CD4-positive, alpha-beta T cell treated with Interleukin-15 for 1 hour (primary cell): ENCODE measurements at places on chromosomes 3 and 15.
A peak's percentile ranks its signal among the peaks of the same experiment; 100 is the strongest.

DNA sequence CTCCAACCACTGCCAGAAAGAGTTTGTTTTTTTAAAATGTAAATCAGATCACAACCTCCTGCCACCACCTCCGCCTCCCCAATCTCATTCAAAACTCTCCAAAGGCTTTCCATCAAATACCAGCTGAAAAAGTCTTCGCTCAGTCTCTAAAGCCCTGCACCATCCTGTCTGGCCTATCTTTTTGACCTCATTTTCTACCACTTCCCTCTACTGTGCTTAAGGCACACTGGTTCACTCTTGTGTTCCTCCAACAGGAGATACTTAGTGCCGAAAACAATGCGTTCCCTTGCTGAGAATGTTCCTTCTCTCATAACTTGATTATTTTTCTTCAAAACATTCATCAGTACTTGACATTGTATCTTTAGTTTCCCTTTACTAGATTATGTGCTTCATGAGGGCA is 3.5 kb downstream of the BTBD1 start:
- DNase-seq, result no peak

- no peak for DNase-seq
Measured at GRCh38 chr3:1197051-1197450, 104.2 kb downstream of the CNTN6 start.

DNA sequence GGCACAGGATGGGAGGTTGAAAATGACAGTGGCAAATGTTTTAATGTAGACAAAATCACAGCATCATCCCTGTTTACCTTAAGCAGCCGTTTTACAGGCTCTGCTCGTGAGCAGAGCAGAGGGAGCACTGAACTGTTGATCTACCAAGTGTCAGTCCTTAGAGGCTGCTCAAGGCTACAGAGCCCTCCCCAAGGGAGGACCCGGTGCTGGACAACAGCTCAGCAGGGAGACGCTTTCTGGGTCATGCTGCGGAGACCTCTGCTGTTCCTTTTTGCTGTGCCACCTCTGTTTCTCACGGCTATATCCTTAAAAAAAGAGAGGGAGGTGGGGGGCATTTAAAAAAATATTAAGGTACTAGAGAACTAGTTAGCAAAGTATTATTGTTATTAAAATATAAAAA is 400.2 kb downstream of the GABRB3 start:
- no peak for DNase-seq

DNA sequence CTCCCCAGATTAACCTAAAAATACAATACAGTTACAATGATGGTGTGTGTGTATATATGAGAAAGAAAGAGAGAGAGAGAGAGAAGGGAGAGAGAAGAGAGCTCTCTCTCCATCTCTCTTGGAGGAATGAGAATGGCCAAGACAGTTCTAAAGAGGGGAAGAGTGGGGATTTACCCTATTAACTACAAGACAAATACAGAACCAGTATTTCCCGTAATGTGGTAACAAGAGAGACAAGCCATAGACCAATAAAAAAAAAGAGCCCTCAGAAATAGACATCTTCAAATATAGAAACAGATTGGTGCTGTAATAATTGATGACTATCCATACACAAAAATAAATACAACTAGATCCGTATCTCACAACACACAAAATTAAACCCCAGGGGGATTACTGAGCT is 87.0 kb downstream of the NSMCE3 start:
- DNase-seq, result no peak

GRCh38 chr3:88041005-88041404 is 17.8 kb downstream of the CGGBP1 start:
- DNase-seq, result no peak

DNA sequence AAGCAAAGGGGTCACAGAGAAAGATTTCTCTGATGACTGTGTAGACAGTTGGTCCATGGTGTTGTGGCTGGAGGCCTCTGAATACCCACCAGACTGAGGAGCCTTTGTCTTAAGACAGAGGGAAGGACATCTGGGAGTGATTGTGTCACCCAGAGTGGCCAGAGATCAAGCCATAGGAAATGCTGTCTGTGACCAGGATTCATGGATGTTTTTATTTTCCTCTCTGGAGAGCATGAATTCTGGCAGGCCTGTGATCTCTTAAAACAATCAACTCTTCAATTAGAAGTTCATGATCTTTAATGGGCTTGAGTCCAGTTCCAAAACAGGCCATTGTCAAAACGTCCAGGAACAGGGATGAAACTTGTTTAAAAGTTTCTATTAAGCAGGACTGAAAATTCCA is 198.9 kb upstream of the CTDSPL start:
- DNase-seq, result no peak

- DNase-seq, result no peak
Measured at GRCh38 chr3:142940472-142940871, 23.0 kb downstream of the PAQR9 start.

GRCh38 chr15:36407647-36408046 is 171.8 kb upstream of the CDIN1 start:
- DNase-seq, result no peak

GRCh38 chr3:114294940-114295480 is 1.2 kb downstream of the TIGIT start:
- no peak for DNase-seq

DNA sequence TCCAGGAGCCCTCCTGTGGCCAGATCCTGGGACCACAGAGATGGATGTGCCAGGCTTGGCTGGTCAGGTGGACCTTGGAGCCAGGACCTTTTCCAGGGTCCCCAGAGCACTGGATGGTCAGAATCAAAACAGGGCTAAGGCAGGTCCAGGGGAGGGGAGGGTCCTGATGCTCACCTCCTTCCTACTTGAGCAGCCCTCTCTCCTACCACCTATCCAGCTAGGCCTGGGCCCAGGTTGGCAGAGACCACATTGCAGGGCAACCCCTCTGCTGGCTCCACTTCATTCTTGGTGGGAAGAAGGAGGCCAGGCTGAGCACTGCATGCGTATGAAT is 28.5 kb upstream of the SFMBT1 start:
- no peak for DNase-seq

GRCh38 chr3:133835418-133835743 is 29.8 kb downstream of the SRPRB start:
- DNase-seq, result no peak

DNA sequence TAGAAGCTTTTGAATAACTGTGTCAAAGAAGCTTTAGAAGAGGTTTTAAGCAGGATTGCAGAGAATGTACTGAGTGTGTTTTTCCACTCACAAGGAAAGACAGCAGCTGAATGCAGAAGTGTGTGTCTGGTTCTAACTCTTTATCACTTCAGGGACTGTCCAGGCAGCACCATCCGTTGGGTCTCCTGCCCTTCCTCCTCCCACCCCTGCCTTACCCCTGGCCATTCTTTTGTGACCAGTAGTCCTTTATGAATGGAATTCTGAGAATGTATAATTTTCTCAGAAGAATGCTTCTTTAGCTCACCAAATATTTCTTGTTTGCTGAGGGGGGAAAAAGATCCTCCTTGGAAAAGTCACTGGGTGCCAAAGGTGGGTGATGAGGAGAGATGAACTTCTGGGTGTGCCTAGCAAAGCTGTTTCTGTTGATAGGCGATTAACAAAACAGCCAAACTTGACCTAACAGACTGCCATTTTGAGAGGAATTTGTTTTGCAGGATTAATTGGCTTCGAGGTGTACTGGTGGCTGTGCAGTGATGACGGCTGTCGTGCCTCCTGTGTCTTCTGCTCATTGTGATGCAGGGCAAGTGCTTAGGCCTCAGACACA is 70.9 kb downstream of the IGF1R start:
- no peak for DNase-seq

- no peak for DNase-seq
Measured at GRCh38 chr3:133674290-133674919, 12.7 kb upstream of the TOPBP1 start.

DNA sequence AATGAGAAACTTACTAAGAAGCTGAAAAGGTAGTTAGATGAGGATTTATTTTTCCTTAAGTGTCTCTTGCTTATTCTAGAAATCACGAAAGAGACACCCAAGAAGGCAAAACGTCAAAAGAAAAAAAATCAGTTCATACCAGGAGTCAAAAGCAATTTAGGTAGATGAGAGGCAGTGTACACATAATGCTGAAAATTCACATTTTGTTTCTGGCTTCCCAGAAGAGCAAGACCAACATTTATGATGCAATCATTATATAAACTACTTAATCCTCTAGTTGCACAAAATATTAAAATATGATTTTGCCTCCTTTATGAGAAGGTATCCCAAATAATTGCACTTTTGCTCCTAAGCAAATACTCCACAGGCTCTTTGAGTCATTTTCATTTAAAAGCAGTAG is 228.0 kb downstream of the FMN1 start:
- no peak for DNase-seq

DNA sequence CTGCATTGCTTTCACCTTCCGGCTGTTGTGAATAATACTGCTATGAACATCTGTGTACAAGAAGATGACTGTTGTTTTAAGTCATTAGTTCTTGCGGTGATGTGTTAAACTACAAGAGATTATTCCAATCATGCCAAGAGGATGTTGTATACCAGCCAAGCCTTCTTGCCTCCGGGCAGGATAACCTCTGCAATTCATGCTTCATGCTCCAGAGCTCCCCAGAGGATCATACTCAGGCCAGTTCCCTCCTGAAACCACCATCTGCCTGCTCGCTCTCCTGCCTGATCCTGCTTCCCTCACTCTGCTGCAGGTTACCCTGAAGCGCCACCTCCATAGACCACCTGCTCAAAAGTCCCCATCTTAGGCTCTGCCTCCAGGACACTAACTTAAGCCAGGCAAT is 187.1 kb upstream of the PROK2 start:
- DNase-seq, result no peak

GRCh38 chr15:36601497-36601932 is 22.1 kb downstream of the CDIN1 start:
- DNase-seq, result no peak

- DNase-seq, result peak; percentile 63
Measured at GRCh38 chr3:3799173-3800079, at the start of gene LRRN1. Gene LRRN1 (plus strand): TSS chr3:3799431. CDS start chr3:3844642, 45,211 bp downstream.

GRCh38 chr15:34726406-34727100 is 28.2 kb downstream of the GJD2 start:
- DNase-seq, result no peak

GRCh38 chr3:90055666-90056065 is 948.2 kb downstream of the EPHA3 start:
- no peak for DNase-seq

DNA sequence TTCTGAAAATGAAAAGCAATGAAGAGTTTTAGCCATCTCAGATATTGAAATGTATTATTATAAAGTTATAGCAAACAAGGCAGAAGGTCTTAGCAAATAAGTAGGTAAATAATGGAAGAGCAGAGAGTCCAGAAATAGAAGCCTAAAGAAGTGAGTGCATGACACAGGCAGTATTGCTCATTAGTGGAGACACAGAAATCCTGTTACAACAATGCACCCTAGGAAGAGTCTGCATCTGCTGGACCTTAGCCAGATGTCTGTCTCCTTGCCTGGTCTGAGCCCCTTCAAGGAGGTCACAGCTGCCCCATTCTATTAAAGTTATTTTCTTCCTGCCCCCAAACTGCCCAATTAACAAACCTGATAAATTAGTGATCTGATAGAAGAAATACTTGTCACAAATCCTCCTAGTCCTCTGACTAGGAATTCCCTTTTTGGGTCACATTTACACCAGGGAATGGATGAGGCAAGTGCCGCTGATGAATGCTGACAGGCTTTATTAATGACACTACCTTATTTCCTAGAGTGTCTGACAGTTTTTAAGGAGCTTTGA is 51.9 kb downstream of the HOMER2 start:
- DNase-seq, result no peak

DNA sequence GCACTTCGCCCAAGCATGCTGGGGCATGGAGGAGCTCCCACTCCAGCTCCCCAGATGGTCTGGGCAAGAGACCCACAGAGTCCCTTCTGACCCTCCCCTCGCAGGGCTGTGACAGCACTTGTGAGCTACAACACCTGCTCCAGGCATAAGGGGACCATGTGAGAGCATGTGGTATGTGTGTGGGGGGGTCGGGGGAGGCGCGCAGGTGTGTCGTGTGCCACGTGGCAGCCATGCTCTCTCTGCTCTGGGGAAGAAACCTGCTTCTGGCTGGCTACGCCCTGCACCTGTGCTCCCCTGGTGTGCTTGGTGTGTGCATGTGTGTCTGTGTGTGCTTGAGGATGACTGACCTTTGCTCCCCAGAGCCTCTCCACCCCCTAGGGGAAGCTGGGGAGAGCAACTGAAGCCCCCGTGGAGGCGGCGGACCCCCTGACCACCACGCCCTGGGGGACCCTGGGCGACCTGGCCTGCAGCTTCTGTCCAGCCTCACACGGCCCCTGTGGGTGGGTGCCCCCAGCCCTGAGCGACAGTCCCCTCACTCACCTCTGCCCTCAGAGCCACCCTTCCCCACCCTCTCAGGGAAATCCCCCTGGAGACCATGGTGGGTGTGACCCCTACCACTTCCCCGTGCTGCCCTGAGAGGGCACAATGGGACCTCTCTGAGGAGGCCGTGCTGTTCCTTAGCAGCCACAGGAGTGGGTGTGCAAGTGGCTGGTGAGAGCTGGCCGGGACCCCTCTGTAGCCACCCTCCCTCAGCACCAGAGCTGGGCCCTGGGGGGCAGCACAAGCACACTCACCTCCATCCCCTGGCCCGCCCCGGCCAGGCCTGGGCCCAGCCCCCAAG is 16.6 kb upstream of the SEC13 start:
- DNase-seq, result no peak

DNA sequence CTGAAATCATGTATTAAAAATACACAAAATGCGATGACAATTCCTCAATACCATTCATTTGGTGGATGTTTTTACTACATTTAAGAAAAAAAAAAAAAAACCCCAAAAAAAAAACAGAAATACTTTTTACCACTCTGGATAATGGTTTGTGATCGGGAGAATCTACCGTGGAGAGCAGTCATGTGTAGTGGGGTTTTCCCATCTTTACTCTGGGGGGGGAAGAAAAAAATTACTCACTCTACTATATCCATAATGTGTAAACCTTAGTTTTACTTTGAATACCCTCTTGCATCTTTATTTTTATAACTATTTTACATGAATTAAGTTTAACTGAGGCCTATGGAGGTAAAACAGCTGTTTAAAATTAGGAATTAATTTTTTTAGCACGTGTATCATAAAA is 83.3 kb downstream of the ANKRD28 start:
- no peak for DNase-seq

DNA sequence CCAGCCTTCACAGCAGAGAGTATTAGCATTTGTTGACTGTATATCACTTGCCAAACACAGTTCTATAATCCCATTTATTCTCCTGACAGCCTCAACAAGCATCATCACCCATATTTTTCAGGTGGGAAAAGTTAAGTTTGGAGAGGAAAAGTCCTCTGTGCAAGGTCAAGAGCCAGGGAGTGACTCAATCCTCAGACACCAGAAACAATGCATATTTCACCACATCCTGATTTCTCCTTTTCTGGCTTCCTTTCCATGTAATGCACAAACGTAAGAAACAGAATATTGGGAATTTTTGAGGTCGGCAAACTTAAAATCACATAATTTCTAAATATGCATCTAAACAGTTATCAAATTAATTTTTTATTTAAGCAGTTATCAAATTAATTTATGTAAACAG is 116.0 kb upstream of the GADL1 start:
- no peak for DNase-seq

DNA sequence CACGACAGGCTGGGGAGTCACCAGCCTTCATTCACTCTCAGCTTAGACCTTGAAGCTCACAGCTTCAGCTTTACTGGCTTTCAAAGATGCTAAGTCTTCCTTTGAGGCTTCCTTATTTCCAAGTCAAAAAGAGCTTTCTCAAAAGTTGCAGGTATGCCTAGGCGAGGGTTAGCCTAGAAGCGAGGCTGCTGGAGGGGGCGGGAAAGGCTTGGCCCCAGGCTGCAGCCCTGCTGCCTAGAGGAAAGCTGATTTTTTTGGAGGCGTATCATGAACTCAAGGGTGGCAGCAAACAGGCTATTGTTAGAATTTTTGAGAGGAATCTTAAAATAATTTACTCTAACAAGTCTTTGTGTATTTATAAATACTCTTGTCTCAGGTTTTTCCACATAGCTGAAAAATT is 37.1 kb downstream of the MYO5C start:
- DNase-seq, result no peak

GRCh38 chr3:9397906-9398699 is 688 bp downstream of the SETD5 start:
- no peak for DNase-seq
